ENCODE measurements at places on chromosomes 3 and 15. TPM values are rescaled to one million over a fixed set of nuclear protein-coding genes. Genes with fewer than 3 reads are reported as not detected.

KLHL40 gene
- total RNA-seq: not detected

IGSF10 gene
- total RNA-seq: not detected

ZNF774 gene
- 1.0 TPM for total RNA-seq

ARGFX gene
- total RNA-seq: not detected

POPDC2 gene
- total RNA-seq: 1.4 TPM

ARPIN gene
- not detected for total RNA-seq

TMEM108 gene
- not detected for total RNA-seq

MUC20 gene
- total RNA-seq: 1.0 TPM

KCNMB2 gene
- total RNA-seq: not detected

C2CD4A gene
- total RNA-seq: 0.27 TPM

Measured in activated CD8-positive, alpha-beta memory T cell treated with anti-CD3 and anti-CD28 coated beads for 36 hours (primary cell).